Tibial artery (tissue), 4 donors: ENCODE measurements at places on chromosomes 16 and 17.

GRCh38 chr16:49693445-49693844 is 162.5 kb downstream of the ZNF423 start:
- DNase-seq = no peak

DNA sequence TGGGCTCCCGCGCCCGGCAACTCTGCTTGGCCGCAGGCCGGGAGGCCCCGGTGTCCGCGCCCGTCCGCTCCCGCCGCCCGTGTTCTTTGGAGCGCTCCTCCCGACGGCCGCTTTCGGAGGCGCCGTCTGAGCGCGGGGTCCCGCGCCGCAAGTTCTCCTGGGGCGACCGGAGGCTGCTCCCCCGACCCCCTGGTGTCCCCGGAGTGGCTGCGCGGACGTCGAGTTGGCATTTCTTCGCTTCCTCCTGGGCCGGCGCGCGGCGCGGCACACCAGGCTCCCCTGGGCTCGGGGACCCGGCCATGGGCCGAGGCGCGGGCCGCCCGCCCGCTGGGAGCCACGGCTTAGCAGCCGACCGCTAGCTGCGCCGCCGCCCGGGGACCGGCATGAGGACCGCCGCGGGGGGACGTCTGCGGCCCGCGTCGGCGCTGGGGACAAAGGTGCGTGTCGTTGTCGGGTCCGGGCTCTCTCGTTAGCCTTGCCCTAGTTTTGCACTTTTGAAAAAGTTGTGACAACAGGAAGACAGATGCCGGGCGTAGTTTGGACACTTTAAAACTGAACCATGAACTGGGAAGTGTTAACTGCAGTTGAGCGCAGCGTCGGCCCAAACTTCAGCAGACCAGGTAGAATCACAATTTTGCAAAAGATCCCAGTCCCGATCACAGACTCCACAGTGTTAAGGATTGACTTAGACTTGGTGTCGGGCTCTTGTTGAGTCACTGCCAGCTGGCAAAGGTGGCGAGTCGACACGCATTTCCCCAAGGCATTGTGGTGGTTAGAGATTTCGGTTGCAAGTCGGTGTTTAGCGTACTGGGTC is 700 bp downstream of the UBN1 start:
- peak; percentile 82 for DNase-seq

DNA sequence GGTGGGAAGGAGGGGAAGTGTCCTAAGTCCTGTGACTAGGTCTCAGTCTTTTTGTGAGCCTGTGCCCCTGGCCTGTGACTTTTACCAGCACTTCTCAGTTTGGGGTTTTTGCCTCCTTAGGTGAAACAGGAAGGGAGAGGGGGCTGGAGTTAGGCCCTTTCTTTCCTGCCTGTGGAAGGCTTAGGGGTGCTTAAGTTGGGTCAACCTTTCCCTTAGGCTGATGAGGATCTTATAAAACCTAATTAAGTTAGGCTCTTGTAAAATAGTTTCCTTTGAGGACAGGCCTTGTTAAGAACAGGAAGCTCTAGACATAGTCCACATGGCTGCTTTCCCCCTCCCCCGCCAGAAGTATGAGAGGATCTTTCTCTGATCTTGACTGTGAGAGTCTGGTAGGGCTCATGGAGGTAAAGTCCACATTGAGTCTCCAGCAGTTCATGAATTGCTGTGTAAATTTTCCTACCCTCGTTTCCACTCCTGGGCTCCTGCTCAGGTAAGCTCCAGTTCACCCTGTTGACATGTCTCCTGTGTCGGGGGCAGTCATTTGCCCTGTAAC is 17.0 kb upstream of the DNASE1 start:
- DNase-seq = peak; percentile 28

GRCh38 chr17:76993651-76994050 is 125.4 kb downstream of the MGAT5B start:
- no peak for DNase-seq

DNA sequence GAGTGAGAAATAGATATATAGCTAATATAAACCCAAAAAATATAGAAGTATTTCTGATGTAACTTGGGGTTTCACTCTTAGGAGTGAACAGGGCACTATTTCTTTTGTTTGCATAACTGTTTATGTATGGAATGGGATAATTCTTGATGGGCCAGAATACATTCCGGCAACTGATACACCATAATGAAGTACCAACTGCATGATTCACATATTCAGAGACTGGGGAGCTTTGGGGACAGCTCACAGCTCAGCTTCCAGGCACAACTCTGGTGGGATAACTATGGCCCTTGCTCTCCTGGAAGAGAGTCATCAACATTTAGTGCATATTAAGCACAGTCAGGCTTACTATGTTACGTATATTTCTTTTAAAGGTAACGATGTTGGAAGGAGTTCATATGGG is 42.1 kb upstream of the ADCY7 start:
- DNase-seq = no peak

DNA sequence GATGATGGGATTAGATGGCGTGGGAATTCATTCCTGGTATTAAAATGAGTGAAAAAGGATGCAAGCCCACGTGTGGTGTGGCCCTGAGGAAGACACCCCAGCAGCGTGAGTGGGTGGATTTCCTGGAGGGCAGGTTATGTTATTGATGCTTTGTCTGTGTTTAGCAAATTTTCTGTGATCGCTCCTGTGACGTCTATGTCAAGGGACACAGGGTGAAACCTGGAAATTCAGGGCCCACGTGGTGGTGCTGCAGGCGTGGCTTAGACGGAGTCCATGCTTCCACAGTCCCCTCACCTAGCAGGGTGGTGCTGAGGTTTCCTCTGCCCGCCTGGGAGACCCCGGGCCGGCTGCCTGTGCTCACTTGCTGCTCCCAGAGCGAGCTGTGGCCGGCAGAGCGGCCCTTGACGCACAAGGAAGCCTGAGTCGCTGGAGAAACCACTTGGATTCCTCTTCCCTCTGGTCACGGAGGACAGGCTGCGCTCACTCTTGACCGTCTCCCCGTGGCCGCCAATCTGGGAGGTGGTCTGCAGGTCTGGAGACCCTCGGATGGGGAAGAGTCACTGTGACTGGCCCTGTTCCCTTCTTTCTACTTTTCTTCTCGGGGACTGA is 23.4 kb downstream of the BAIAP2 start:
- no peak for DNase-seq

GRCh38 chr17:50909765-50910605 is 43.8 kb upstream of the TOB1 start:
- DNase-seq = no peak

- no peak for DNase-seq
Observed at GRCh38 chr17:68260051-68260762, 12.4 kb downstream of the AMZ2 start.

DNA sequence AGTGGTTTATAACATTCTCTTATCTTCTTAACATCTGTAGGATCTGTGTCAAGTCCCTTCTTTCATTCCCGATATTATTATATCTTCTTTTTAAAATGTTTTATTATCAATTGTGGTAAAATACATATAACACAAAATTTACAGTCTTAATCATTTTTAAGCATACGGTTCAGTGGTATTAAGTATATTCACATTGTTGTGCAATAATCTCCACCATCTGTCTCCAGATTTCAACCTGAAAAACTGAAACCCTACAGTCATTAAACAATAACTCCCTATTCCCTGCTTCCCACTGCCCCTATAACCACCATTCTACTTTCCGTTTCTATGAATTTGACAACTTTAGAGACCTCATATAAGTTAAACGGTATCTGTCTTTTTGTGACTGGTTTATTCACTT is 45.5 kb downstream of the CEP112 start:
- no peak for DNase-seq

- peak; percentile 79 for DNase-seq
Observed at GRCh38 chr17:39573447-39574298, 34.0 kb downstream of the NEUROD2 start.

DNA sequence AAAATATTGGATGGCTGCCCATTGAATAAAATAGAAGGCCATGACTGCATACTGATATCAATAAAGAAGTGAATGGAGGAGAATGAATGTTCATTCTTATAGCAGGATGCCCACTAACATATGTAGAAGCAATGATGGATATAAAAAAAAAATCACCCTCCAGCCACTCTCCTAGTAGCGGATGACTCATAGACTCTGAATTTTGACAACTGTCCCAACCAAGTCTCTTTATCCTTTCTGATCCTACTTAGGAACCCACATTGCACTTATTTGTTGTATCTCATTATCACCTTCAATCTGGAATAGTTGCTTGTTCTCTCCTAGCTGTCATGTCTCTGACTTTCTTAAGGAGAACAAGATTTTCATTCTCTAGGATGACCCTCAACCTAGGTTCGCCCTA is 429.9 kb downstream of the HS3ST3B1 start:
- DNase-seq = no peak

- peak; percentile 100 for DNase-seq
Observed at GRCh38 chr17:58517928-58518609, 3.6 kb upstream of the MTMR4 start.

- no peak for DNase-seq
Observed at GRCh38 chr17:66508896-66509844, 206.8 kb downstream of the PRKCA start.

DNA sequence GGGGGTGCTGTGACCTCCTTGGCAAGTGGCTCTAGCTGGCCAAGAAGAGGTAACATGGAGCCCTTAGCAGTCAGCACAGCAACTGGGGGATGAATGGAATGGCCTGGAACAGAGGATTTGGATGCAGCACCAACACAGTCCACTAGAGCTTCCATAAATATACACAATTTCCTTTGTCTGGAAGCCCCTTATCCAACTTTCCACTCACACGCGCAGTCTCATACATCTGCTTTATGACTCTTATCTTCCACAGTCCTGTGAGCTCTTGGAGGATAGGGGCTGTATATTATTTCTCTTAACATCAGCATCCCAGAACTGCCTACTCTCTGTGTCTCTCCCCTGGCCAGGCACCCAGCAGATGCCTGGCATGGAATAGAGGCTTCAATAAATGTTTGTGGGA is 235.6 kb upstream of the MAF start:
- DNase-seq = no peak

DNA sequence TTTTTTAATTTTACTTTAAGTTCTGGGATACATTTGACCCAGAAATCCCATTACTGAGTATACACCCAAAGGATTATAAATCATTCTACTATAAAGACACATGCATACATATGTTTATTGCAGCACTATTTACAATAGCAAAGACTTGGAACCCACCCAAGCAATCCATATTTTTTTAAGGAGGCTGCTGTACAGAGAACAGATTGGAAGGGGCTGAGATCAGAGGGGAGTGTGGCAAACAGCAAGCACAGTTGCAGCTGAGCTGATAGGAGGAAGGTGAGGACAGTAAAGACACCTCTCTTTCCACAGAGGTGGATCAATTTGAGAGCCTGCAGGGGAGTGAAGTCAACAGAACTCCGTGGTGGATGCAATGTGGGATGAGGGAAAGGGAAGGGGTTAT is 10.2 kb upstream of the TMEM238L start:
- DNase-seq = no peak

GRCh38 chr16:49961089-49961488 is 63.9 kb upstream of the CNEP1R1 start:
- no peak for DNase-seq

DNA sequence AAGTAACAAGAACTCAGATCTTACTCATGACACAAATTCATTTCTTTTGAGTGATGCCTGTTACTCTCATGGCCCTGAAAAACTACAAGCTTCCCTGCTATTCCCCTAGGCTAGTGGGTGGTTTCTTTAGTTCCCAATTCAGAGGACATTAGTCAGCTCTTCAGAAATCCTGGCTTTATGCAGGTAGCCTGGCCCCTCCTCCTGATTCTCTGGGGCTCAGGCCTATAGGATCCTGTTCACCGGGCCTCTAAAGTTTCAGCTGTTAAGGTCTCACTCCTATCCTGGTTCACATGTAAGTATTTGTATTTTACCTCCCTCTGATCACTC is 87.3 kb upstream of the IRX5 start:
- DNase-seq = no peak

DNA sequence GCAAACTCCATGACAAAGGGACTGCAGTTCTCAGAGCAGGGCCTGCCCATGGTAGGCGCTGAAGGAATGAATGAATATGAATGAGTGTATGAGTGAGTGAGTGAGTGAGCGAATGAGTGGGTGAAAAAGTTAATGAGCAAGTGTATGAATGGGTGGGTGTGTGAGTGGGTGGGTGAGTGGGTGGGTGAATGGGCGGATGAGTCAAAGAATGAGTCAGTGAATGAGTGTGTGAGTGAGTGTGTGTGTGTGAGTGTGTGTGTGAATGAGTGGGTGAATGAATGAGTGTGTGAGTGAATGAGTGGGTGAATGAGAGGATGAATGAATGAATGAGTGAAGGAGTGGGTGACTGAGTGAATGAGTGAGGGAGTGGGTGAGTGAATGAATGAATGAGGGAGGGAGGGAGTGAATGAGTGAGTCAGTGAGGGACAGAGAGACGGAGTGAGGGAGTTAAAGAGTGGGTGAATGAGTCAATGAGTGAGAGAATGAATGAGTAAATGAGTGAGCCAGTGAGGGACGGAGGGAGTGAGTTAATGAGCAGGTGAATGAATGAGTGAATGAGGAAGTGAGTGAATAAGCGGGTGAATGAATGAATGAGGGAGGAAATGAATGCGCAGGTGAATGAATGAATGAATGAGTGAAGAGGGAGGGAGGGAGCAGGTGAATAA is 11.1 kb upstream of the CHMP6 start:
- DNase-seq = no peak

DNA sequence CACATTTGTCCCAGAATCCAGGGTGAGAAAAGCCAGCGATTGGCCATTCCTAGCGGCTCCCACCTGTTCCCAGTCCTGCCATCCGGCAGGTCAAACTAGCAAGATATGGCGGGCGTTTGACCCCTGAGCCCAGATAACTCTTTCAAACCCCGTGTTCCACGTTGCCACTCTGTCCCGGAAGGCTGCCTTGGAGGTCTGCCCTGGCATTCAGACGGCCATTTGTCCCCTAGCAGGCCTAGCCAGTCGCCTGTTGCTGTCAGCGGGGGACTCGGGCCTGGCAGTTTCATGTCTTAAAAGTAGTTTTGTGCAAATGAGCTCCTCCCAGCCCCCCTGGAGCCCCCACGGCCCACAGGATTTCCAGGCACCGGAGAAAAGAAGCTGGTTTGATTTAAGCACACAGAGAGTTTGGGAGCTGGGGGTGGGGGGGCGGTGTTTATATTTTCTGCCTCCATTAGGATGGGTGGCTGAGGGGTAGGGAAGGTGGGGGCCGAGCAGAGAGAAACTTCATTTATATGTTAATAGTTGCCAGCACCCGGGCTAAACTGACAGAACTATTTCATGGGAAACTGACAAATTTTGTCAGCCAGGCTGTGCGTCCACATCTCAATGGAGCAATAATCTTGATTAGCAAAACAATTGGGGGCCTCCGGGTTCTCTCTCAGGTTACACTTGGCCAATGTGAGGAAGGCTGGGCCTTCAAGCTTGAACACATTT is 240.9 kb upstream of the SALL1 start:
- DNase-seq = no peak

DNA sequence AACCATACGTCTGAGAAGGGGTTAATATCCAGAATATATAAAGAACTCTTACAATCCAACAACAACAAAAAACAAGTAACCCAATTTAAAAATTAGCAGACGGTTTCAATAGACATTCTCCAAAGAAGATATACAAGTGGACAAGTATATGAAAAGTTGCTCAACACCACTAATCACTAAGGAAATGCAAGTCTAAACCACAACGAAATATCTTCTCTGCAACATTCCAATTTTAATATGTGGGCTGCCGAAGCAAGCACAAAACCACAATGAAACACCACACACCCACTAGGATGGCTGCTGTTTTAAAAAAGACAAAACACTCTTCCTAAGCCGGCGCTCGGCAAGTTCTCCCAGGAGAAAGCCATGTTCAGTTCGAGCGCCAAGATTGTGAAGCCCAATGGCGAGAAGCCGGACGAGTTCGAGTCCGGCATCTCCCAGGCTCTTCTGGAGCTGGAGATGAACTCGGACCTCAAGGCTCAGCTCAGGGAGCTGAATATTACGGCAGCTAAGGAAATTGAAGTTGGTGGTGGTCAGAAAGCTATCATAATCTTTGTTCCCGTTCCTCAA is 5.9 kb upstream of the SLC13A2 start:
- no peak for DNase-seq

GRCh38 chr17:75950855-75951554 is 10.2 kb upstream of the FBF1 start:
- no peak for DNase-seq
